ENCODE measurements at places on chromosomes 7 and 10.

GRCh38 chr10:105681051-105681450 is 1040.0 kb downstream of the SORCS3 start:
- DNase-seq: no peak

GRCh38 chr7:25716421-25716820 is 435.6 kb upstream of the NFE2L3 start:
- DNase-seq: peak; percentile 62

DNA sequence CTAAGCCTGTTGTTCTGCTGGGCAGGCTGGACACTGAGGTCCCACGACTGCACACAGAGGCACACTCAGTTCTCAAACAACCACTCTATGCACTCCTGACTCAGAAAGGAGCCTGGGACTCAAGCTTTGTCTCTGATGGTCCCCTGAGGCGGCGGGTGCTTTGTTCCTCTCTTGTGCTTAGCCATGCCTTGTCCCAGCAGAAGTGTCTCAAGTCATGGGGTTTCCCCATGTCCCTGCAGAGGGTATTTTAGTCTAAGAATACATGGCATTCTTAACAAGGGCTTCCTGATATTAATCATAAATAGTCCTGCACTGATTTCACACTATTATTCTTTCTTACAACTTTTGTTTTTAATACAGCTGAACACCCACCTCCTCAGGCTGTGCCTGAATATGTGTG is 72.5 kb downstream of the CXCL12 start:
- DNase-seq: no peak

GRCh38 chr7:108020585-108020984 is 17.6 kb upstream of the LAMB1 start:
- DNase-seq: no peak

DNA sequence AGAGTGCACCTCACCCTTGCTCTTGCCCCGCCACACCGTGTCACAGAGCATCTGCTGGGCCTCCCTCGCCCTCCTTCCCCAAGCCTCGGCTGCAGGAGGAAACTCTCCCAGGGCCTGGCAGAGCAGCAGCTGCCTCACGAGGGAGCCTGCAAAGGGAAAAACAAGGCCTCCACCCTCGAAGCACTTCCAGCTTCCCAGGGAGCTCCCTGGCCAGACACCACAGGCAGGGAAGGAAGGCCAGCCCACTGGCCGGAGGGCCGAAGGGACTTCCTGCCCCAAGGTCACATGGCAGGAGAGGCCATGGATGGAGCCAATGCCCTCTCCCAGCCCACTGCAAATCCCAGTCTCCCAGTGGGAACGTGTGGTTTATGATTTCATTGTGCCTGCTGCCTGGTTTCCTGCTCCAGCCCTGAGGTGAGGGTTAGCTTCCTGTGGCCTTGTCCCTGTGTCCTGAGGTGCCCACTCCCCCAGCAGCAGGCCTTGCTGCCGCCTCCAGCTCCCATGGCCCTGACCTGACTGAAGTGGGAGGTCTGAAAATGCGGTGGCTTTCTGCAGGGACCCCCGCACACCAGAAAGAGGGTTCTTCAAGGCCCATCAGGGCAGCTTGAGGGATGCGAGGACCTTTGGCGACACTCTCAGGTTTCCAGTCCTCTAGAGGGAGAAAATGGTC is 100.5 kb upstream of the PPIF start:
- DNase-seq: no peak

DNA sequence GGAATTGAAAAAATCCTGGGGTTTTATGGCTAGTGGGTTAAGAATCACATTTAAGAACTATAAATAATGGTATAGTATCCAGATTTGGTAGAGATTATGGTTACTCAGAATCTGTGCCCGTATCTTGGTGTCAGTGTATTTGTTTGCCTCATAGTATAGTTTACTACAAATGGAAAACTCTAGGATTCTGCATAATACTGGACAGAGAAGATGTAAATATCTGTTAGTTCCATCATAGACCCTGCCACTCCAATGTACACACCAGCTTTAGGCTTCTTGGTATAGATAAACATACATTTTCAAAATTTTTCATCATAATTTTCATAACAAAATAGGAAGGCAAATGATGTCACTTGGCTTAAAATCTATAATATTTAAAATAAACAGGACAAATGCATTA is 108.1 kb downstream of the CFTR start:
- no peak for DNase-seq

DNA sequence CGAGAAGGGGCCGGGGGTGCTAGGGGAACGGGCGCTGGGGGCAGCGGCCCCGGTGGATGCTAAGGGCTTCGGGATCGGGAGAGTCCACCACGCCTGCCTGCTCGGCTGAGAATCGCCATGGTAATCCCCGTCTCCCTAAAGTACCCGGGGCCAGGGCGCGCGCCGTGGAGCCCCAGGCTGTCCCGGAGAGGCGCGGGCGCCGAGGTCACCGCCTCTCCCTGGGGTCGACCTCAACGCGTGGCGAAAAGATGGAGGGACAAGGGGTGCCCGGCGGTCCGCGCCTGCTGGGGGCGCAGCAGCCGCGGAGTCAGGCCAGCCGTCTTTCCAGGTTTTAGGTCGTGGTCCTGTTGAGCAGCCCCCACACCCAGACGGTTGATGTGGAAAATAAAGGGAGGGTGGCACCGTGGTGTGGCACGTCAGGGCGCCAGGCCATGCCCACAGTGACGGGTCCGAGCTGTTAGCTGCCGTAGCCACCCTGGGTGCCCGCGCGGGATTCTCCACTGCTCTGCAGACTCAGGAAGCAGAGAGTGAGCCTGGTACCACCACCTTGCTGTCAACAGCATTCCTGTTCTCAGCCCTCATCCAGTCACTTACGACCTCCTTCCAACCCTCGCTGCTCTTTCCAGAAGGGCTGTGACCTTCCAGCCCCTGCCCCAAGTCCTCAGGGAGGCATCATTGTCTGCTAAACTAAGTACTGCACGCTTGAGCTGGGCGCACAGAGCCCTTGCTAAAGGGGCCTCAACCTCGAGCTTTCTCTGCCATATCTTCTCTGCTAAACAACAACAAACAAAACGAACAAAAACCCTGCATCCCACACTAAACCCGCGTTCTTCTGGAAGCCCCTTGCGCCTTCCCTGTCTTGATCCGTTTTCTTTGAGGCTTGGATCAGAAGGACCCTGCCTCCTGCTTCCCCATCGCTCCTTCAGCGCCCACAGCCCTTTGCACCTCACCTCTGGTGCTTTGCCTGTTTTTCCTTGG is 666 bp downstream of the SMKR1 start:
- DNase-seq: no peak

DNA sequence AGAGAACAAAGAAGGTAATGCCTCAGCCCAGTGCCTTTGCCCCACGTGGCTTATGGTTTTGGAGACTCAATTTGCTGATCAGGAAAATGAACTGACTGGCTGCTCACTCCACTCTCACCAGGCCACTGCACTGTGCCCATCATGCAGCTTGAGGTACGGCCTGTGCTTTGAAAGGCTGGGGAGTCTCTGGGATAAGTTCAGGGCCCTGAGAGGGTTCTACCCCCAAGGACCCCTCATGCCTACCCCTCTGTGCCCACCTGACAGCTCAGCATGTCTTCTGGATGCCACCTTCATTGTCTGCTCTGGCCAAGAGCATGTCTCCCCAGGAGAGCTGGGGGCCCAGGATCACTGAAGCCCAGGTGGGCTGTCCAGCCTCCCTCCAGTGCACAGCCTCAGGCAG is 45.5 kb upstream of the ZNF722 start:
- DNase-seq: no peak

Measured in renal cortical epithelial cell (primary cell).